ENCODE measurements at places on chromosomes 2 and 18.
A peak's percentile ranks its signal among the peaks of the same experiment; 100 is the strongest.

- DNase-seq = no peak
Observed at GRCh38 chr2:85593023-85593422, 2.5 kb upstream of the RNF181 start.

DNA sequence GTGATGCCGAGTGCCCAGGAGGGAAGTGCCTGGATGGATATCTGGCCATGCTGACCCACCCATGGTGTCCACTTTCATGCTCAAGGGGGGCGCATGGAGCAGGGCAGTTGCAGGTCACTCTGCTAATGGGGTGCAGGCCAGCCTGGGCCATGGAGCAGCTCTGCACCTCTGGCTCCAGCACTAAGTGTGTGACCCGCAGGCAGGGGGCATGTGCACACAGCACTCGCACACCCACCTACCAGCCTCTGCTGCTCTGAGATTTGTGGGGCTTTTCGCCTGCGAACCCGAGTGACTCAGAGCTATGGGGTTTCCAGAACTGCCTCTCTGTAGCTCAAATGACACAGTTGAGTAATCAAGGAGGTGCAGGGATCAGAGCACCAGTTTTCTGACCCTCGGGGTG, 66.2 kb downstream of the CYP26B1 start:
- no peak for DNase-seq

- DNase-seq = no peak
Observed at GRCh38 chr2:160489111-160489510, 4.5 kb downstream of the RBMS1 start.

- no peak for DNase-seq
Observed at GRCh38 chr2:42752314-42752713, 11.6 kb downstream of the OXER1 start.

DNA sequence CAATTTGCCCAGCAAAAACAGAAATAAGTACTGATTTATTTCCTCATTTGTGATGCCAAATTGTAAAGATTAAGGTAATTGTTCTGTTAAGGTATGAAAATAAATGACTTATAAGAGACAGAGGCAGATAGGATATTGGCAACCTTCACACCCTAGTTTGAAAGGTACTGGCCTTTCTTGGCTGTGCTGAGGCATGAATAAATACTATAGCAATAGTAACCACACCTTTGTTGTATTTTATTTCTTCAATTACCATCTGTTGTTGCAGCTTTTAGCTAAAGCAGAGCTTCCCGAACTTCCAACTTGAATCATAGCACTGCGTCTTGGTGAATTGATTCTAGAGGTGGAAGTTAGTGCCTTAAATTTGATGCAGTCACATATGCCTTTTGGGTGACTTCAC, 55.9 kb downstream of the FMNL2 start:
- no peak for DNase-seq

DNA sequence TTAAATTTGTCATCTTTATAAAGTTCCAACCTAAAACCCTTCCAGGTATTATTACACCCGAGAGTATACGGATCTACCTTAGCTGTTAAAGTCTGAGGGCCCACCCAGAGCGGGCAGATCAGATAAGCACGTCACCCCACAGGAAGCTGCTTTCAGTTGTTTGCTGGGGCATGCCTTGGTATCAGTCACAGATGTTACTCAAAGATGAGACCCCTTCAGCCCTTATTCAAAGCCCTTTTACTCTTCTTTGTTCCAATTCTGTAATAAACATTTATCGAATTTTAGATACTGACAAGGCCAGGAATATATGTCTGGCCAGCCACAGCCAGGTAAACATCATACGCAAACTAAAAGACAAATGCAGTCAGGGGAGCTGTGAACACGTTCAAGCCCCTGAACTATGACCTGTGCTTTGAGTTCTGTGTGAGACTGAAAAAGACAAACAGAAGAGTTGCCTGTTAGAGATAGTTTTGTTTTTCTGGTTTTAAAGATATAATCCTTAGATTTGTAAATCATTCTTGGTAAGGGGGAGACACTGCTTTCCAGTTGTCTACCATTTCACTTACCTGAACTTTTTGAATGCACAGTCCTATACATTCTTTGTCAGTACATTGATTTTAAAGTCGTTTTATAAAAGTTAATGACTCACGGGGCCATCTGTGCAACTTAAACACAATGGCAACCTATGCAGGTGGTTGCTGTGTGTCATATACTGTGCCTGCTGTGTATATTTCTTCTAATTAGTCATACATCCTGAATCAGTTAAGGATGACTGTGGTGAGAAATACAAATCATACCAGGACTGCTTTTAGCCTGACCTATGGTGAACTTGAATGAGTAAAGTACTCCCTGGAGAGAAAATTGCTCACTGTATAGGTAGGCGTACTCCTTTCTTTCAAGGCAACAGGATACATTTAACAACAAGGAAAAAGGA, 100.5 kb upstream of the ITPRID2 start:
- DNase-seq = no peak

- no peak for DNase-seq
Observed at GRCh38 chr2:11750422-11750821, 4.0 kb downstream of the LPIN1 start.

DNA sequence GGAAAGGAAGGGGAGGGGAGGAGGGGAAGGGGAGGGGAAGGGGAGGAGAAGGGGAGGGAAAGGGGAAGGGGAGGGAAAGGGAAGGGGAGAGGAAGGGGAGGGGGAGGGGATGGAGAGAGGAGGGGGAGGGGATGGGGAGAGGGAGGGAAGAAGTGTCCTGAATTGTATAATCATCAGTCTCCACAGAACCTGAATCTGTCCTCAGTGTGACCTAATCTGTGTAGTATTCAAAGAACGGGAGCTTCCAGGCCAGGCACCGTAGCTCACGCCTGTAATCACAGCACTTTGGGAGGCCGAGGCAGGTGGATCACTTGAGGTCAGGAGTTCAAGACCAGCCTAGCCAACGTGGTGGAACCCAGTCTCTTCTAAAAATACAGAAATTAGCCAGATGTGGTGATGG, 41.1 kb upstream of the CCDC150 start:
- DNase-seq = no peak

DNA sequence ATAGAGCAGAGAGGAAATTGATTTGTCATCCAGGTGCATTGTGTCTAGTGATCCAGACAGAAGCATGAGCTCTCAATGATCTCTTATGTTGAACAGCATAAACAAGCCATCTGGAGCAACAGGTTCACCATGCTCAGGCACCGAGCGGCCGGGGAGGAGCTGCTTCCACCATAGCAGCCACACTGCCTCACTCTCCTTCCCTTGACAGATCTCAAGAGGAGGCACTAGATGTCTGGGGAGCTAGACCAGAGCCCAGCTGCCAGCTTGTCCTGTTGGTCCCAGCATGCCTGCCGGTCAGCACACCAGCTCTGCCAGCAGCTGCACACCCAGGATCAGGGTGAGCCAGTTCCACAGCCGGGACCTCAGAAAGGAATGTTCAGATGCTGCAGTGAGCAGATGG, 17.5 kb upstream of the LONRF2 start:
- DNase-seq = peak; percentile 51

DNA sequence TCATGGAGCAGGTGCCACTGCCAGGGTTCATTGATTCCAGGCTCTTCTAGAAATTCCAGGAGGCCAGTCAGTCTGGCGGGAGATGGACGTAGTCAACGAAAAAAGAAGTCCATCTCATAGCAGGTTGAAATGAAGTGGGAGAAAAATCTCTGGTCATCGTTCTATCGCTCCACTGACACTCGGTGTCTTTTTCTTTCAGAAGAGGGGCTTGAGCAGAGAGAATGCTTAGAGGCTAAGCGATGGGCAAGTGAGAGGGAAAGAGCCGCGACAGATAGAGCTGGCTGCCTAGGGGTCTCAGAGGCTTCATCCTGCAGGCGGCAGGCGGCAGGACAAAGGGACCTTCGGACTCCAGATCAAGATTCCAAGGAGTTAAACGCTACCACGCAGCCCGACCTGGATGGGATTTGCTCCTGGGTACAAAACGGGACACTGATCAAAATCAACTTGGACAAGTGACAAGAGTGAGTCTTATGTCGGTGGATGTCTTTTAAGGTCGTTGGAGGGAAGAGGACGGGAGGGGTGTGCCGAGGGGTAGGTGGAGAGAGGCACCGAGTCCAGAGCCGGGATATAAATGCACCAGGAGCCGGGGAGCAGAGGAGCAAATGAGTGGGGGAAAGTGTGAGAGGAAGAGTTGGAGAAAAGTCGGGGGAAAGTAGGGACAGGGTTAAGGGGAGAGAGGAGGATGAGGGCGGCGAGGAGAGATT, 677 bp upstream of the TMEM178A start:
- no peak for DNase-seq

DNA sequence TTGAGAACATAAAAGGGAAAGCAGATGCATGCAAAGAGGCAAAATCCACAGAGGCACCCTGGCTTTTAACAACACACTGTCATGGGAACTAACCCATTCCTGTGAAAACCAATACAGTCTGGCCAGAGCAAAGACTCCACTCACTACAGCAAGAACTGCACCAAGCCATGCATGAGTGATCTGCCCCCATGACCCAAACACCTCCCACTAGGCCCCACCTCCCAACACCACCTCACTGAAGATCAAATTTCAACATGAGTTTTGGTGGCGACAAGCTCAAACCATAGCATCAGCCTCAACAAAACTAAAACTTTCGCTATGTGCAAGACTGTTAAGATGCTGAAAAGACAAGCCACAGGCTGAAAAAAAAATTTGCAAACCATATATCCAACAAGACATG, 162.8 kb downstream of the SMAD2 start:
- DNase-seq = no peak

DNA sequence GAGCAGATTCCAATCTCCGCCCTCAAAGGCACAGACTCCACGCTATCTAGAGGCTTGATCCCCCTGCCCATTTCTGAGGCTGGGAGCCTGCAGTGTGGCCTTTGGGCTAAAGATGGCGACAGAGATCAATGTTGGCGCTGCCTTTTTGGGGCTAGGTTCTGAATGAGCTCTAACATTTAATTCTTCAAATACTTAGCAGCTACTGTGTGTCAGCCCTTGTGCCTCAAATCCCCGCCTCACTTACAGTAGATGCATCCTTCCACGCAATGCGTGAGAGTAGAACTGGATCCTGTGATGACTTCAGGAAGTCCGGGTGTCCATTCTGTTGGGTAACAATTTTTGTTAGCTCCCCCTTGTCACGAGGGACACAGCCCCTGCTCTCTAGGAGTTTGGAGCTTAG, 12.4 kb downstream of the IL1F10 start:
- DNase-seq = peak; percentile 2

GRCh38 chr2:204065566-204065965, 129.0 kb downstream of the ICOS start:
- no peak for DNase-seq

- DNase-seq = no peak
Observed at GRCh38 chr18:76450452-76451395, 44.3 kb downstream of the ZNF516 start.

GRCh38 chr2:217714287-217714751, 288.5 kb downstream of the TNS1 start:
- DNase-seq = no peak

- DNase-seq = no peak
Observed at GRCh38 chr2:190804182-190804795, 76.3 kb upstream of the GLS start.

DNA sequence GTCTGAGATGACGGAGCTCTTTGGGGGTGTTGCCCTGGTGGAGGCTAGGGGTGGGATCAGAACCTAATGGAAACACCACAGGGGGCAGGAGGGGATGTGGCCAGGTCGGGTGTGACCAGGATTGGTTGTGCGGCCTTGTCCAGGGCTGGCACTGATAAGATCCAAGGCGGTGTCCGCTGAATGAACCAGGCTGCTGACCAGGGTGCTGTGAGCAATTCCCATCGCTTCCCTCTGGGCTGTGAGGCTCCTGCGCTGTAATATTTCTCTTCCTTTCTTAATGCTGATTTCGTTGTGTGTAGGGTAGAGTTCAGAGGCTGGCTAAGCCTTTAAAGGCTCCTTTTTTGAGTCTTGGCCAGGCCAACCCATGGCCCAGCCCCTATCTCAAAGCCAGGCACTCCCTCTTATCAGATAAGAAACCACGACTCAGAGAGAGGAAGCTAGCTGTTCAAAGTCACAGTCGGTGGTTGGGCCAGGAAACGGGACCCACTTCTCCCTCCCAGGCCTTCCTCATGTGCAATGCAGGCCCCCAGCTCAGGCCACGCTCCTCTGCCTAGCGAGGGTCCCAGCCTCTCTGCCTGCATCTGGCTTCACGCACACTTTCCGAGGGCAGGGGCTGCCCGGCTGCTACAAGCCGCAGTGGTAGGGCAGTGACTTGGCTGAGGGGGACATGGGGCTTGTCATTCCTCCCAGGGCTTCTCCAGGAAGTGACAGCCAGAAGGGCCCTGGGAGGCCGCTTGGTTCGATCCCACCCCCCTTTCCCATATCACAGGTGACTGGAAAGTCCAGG, 26.0 kb upstream of the FOSL2 start:
- DNase-seq = no peak

- DNase-seq = no peak
Observed at GRCh38 chr2:199663157-199663556, 187.8 kb downstream of the FTCDNL1 start.

DNA sequence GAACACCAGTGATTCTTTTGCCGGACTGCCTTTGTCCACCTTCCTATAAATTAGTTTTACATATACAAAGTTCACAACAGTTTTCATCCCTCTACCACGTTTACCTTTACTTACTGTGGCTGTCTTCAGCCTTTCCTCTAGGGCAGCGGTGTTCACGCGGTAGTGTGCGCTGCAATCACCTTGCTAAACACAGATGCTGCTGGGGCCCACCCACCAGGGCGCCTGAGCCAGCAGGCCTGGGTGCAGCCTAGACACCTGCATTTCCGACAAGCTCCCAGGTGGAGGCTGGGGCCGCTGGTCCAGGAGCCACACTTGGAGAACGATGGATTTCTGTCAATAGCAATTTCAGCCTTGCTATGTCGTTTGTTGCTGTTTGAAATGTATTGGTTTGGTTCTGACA, 83.1 kb downstream of the NDUFA10 start:
- no peak for DNase-seq

DNA sequence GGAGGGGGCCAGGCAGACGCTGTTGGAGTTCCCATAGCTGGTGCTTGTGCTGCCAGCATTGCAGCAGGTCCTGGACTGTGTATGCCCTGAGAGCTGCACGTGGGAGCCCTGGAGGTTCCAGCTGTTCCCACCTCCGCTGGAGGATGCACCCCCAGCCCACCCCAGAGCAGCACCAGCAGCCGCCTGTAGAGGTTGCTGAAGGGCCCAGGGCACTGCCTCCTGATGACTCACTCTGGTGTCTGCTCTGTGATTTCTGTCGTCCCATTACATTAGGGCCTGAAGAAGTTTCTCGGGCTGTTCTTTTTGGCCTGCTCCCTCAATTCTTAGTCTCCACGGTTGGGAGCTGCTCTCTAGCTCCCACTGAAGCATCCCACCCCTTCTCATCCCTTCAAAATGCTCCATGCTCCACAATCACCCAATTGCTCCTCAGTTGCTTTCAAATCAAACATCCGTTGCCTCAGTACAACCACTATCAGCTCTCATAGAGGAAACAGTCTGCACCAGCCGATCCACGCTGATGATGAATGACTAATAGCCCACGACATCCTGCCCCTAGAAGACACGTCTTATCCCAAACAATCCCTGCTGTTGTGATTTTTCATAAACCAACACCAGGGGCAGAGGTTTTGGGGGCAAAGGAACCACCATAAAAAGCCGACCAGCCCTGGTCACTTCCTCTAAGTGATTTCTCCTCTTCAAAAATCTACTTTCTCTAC, 65.2 kb upstream of the RNF152 start:
- DNase-seq = no peak

- no peak for DNase-seq
Observed at GRCh38 chr2:202695166-202695565, 60.4 kb downstream of the FAM117B start.

Data from NCI-H2171 (cell line).